ENCODE measurements at places on chromosomes 6 and 20.

GRCh38 chr6:16594849-16595248, 166.4 kb downstream of the ATXN1 start:
- no peak for DNase-seq

GRCh38 chr6:138428944-138429598, 25.0 kb downstream of the HEBP2 start:
- peak; percentile 34 for DNase-seq

DNA sequence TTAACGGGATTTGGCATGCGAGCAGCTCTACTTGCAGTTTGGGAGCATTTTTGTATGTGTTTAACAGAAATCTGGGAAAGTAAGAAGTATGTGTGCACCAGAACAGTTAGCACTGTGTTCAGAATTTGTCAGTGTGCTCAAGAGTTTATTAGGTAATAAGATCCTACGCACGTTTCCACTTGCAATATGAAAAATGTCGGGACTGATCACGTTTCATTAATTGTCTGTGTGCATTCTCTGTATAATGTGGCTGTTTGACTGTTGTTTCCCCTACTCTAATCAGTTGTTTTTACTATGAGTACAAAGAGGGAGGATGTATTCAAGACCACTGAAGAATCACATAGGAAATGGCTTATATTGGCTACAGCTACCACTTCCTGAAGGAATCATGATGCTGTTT, 349.7 kb upstream of the POU3F2 start:
- no peak for DNase-seq

- DNase-seq, result no peak
These were observed 89.5 kb upstream of the SIM1 start for GRCh38 chr6:100554228-100554627.

DNA sequence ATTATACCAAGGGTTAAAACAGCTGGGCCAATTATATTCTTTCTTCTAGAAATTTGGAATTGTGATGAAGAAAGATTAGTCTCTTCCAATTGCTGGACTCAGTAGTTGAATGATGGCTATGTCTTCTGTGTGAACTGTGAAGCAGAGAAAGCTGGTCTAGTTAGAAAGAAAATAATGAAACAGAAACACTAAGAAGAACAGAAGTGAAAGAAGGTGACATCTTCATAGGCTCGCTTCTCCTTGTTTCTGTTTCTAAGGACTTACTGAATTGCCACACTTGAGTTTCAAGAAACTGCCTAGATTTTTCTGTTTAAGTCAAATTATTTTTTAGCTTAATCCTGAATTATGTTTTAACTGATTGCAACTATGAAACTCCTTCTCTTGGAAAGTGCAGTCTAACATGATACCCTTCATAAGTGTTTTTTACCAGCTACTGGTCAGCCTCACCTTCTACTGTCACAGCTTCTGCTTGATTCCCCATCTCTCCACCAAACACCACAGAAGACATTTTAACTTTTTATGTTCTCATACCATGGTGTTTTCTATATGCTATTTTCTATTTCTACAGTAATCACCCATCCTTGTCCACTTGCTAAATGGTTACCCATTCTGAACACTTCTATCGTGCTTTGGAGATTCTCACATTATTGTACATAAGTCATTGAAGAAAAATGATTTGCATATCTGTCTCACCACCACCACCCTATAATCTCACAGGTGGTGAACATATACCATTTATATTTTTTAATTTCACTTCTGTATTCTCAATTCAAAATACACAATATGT, 268.8 kb downstream of the GRIK2 start:
- no peak for DNase-seq

DNA sequence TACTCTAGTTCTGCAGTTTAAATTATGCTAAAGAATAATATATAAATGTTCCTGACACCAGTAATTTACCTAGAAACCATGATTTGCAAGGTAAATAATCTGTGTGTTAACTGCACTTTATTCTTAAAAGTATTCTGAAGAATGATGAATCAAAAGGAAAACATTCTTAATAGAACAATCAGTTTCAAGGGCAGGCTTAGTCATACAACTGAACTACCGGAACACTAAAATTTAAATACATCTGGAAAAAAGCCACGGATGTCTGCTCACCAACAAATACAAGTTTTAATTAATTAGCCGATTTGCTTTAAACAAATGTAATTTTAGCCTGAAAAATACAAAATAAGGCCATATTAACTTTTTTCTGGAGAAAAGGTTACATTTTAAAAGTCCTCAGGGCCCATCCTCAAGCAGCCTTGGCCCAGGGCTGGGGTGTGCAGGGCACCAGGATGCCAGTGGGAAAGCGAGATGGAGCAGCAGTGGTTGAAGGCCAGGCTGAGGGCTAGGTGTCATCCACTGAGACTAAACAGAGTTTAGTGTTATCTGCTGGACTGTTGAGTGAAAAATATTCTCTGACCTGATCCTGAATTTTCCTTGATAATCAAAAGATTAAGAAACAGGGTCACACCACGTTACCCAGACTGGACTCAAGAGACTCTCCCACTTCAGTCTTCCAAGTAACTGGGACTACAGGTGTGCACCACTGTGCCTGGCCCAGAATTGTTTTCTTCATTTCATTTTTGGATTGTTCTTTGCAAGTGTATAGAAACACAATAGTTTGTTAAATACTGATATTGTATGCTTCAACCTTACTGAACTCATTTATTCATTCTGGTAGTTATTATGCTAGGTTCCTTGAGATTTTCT, 88.2 kb upstream of the DST start:
- DNase-seq, result no peak

DNA sequence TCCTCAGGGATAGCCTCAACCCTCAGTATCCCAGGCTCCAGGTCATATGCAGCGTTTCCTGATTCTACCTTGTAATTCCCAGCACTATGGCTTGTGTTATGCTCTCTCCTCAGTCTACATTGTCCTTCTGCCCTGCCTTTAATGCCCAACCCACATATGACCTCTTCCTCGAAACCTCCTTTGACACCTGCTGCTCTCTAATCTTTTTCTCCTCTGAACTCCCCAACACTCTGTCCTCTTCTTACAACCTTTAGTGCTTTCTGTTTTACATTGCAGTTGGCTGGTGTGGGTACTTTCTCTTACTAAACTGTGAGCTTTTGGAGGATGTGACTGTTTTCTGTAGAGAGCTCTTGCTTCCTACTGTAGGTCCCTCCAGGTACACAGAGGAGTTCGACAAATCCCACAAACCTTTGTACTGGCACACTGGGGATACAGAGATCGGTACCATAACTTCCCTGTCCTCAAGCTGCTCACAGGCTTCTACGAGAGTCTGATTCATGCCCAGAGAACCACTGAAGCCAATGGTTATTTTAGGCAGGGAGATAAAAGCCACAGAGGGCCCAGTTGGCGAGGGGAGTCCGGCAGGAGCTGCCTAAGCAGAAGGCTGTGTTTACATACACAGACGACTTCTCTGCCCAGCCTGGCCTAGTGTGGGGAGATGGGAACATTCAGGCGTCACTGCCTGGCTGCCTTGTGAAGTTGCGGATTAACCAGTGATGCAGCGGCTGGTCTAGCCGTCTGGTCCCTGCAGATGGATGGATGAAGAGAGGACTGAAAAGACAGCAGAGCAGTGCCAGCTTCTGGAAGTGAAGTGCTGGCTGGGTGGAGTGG, 8.4 kb upstream of the EPB41L1 start:
- DNase-seq, result no peak

DNA sequence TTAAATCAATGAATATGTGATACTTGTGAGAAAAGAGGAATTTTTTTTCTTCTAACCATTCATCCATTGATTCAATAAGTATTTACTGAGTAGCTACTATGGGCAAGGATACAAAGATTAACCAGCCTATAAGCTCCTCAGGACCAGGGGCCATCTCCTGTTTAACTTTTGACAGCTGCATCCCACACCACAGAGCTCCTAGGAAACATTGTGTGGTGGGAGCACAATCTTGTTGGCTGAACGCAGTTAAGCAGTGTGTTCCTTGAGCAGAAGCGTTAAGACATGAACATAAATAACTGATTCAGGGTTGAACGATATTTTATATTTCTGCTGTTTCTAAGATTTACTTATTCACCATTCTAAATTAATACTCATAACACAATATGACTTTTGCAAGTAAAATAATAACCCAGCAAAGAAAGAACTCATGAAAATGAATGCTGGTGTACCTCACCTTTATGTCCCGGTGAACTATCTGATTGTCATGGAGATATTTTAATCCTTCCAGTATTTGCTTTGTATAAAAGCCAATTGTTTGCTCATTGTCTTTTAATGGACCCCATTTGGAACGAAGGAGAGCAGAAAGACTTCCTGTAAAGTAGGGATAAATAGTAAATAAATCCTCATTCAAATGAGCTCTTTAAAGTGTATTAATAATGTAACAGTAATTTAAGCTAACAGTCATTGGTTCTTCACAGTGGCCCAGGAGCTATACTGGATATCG, 62.6 kb upstream of the MAP7 start:
- no peak for DNase-seq

DNA sequence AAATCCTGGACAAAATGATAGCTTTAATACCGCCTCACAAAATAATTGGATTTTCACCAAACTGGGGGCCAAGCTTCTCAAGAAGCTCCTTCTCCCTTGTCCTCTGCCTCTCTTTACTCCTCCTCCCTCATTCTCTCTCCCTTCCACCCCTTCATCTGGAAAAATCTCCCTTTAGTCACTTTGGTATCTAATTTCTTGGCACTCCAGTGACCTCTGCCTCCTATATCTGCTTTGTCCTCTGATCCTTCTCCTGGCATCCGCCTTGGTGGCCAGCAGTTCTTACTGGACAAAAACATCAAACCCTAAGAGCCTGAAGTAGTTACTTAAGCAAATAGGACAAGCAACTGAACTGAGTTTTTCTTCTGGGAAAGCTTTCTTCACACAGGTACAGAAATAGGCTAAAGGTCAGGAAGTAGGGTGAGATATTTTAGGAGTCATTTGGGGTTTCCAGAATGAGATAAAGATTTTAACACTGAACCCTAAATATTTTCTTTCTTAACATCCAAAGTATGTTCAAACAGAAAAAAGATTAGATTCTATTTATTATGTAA, 220.7 kb downstream of the ARHGAP18 start:
- no peak for DNase-seq

GRCh38 chr6:163757520-163757919, 343.0 kb downstream of the QKI start:
- no peak for DNase-seq

GRCh38 chr20:54043076-54043967, 27.1 kb downstream of the BCAS1 start:
- DNase-seq, result no peak

DNA sequence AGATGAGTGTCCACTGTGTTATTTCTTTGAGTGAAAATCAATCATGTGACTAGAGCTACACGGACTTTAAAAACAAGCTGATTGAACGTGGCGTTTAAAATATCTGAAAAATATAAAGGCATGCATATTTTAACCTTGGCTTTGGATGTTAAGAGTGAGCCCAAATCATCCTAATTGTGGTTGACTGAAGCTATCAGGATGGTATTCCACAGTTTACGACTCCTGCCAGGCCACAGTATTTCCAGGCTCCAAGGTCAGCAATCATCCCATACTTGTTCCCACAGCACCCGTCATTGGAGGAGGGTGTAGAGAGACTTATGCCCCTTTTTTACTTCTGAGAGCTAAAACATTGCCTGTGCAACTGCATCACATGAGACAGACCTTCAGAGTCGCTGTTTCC, 43.2 kb upstream of the TMX4 start:
- no peak for DNase-seq

DNA sequence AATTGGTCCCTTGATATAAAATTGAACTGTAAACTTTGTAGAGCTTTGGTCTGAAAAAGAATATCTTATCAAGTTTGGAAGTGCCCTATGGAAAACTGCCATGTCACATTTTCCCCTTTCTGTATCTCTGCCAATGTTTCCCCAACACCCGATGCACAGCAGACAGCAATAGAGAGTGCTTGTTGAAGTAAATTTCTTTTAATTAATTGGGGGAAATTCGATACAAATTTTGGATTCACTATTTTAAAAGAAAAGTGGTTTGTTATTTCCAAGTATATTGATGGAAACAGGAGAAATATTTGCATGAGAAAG, 208.1 kb downstream of the OGFRL1 start:
- DNase-seq, result no peak

DNA sequence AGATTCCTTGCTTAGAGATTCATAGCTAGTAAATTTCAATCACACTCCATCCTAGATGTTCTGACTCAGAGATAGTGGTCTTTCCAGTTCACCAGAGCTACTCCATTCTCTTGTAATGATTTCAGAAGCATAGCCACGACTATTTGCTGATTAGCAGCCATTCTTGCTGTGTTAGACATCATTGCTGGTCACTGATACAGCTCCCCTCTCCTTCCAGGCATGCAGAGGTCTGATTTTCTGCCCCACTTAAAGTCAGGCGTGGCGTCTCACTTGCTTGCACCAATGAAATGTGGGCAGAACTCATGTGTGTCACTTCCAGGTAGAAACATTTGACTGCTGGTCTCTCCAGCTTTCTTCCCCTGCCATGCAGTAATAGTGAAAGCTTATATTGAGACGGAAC, 168.9 kb upstream of the JARID2 start:
- DNase-seq, result no peak

DNA sequence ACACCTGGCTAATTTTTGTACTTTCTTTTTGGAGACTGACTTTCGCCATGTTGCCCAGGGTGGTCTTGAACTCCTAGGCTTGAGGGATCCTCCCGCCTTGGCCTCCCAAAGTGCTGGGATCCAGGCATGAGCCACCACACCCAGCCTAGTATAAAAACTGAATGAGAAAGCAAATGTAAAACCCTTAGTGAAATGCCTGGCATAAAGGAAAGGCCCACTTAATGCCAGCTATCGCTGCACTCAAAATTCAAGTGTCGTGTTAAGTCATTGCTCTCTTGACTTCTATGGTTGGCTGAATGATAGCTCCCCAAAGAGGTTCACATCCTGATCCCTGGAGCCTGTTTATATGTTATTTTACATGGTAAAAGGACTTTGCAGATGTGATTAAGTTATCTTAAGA, 54.4 kb upstream of the PNRC1 start:
- no peak for DNase-seq

- no peak for DNase-seq
These were observed 5.9 kb downstream of the ZSCAN31 start for GRCh38 chr6:28330041-28330440.

GRCh38 chr20:53623454-53624211, 30.0 kb upstream of the ZNF217 start:
- no peak for DNase-seq

DNA sequence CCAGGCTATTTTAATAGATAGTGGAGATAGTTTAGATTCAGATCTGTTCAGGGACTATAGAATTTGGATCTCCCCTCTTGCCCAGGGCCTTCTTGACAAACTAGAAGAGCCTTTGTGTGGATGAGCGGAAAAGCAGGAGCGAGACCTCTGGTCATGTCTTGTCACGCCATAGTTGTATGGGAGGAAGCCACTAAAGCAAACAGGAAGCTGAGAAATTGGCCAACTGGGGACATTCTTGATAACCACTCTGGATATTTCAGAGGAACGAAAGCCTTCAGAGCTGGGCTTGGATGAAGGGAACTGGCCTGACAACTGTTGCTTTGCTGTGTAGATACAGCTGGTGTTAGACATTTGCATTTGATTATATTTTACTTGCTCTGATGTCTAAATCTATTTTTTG, 54.1 kb upstream of the EXOC2 start:
- no peak for DNase-seq

- DNase-seq, result no peak
These were observed 78.0 kb upstream of the SMIM8 start for GRCh38 chr6:87244380-87244779.

Data from NCI-H1417 treated with DMSO at 0.1 percent for 48 hours (cell line).